Bronchial epithelial cell (primary cell): ENCODE measurements at places on chromosomes 13 and 19. TPM values are rescaled to one million over a fixed set of nuclear protein-coding genes. Genes with fewer than 3 reads are reported as not detected.

Gene DUS3L
- 26.8 and 55.5 TPM in 2 replicates for total RNA-seq

- no peak for DNase-seq
Observed at GRCh38 chr13:48151363-48152161, 56.7 kb upstream of the MED4 start.

Gene FGF22
- total RNA-seq = not detected in 2 replicates

GRCh38 chr13:60288569-60288968 is 108.5 kb upstream of the TDRD3 start:
- no peak for DNase-seq

DNA sequence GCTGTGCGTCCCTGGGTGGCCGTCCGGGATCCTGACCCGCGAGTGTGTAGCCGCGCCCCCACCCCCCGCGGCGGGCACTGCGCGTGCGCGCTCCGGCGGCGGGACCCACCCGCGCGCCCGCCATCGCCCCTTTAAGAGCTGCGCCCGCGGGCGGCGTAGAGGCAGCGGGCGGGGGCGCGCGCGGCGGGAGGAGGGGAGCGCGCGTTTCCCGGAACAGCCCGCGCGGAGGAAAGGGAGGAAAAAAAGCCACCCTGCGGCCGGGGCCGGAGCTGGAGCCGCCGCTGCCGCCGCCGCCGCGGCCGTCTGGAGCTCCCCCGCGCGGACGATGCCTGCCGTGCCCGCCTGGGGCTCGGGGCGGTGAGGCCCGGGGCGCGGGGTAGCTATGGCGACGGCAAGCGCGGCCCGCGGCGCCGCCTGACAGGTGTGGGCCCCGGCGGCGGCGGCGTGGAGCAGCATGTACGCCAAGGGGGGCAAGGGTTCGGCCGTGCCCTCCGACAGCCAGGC is at the start of gene SSBP4:
Gene SSBP4 (plus strand): TSS at position 204 of the 504 bp plus-strand sequence. CDS start 251 bp downstream, at position 455.
- no peak for DNase-seq

DNA sequence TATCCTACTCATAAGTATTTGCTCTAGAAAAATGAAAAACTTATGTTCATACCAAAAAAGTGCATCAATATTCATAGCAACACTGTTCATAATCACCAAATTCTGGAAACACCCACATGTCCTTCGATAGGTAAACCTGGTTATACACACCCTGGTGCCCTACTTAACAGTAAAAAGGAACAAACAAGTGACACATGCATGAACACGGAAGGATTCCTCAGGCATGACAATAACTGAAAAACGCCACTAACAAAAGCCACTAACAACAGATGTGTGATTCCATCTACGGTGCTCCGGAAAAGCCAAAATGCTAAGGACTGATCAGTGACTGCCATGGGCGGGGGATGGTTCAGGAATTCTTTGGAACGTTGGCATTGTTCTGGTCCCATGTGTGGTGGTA is 65.5 kb downstream of the STK24 start:
- DNase-seq = no peak
